ENCODE measurements at places on chromosomes 3 and 15. TPM values are rescaled to one million over a fixed set of nuclear protein-coding genes. Genes with fewer than 3 reads are reported as not detected.

The CCR8 gene
- not detected for total RNA-seq

DNA sequence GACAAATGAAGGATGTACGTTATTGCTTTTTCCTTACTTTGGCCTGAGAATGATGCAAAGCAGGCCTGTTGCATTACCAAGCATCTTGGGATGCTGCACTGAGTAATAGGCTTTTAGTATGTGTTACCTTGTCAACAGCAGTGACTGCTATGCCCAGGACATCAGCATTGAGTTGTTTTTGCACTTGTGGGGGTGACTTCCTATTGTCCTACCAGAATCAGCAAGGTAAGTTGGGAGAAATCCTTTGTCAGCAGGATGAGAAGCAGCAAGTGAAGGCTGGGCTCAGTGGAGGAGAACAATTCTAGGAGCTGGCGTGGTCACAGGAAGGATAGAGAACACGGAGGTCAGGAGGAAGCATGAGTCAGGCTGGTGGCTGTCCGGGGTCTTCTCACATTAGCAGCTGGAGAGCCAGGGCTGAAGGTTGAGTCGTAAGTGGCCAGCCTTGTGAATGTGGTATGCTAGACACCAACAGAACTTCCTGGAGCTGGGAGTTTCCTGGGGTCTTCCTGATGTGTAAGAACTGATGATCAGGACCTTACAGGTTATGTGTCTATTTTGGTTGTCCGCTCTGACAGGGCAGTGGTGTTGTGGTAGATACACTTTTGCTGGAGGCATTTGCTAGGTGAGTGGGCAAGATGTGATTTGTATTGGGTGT is 142.7 kb downstream of the FNDC3B start:
- H3K4me3 ChIP-seq: no peak overlapping the region
- peaks cover 4% of the 10 kb centered on the region for H3K4me1 ChIP-seq
- no peak for DNase-seq
- H3K27me3 ChIP-seq: no peaks in the 10 kb centered on the region
- H3K36me3 ChIP-seq: no peaks in the 10 kb centered on the region
- H3K27ac ChIP-seq: no peak overlapping the region

The FGF7 gene
- 10.4 TPM for total RNA-seq

The SLC35G2 gene
- 36.4 TPM for total RNA-seq

GRCh38 chr15:100931143-100931890 is 12.2 kb downstream of the LRRK1 start:
- no peaks in the 10 kb centered on the region for H3K36me3 ChIP-seq
- H3K4me3 ChIP-seq: no peak overlapping the region
- no peaks in the 10 kb centered on the region for H3K4me1 ChIP-seq
- no peak overlapping the region for H3K27ac ChIP-seq

- no peaks in the 10 kb centered on the region for H3K27me3 ChIP-seq
- no peak overlapping the region for H3K27ac ChIP-seq
- no peak for DNase-seq
- H3K4me1 ChIP-seq: no peaks in the 10 kb centered on the region
- no peak overlapping the region for H3K4me3 ChIP-seq
- H3K36me3 ChIP-seq: no peaks in the 10 kb centered on the region
Observed at GRCh38 chr3:152199102-152199840, 69.5 kb upstream of the MBNL1 start.

- H3K27me3 ChIP-seq: no peaks in the 10 kb centered on the region
- no peaks in the 10 kb centered on the region for H3K36me3 ChIP-seq
- no peak overlapping the region for H3K27ac ChIP-seq
- DNase-seq: no peak
- H3K4me3 ChIP-seq: no peak overlapping the region
- no peaks in the 10 kb centered on the region for H3K4me1 ChIP-seq
Observed at GRCh38 chr15:34609102-34610057, 25.9 kb upstream of the GOLGA8B start.

The CLEC3B gene
- total RNA-seq: 101 TPM

The TF gene
- 333 TPM for total RNA-seq

GRCh38 chr3:36729204-36730056 is 34.9 kb downstream of the DCLK3 start:
- no peaks in the 10 kb centered on the region for H3K27me3 ChIP-seq
- H3K27ac ChIP-seq: no peak overlapping the region
- H3K36me3 ChIP-seq: no peaks in the 10 kb centered on the region
- peak; percentile 47 for DNase-seq
- H3K4me1 ChIP-seq: no peaks in the 10 kb centered on the region

DNA sequence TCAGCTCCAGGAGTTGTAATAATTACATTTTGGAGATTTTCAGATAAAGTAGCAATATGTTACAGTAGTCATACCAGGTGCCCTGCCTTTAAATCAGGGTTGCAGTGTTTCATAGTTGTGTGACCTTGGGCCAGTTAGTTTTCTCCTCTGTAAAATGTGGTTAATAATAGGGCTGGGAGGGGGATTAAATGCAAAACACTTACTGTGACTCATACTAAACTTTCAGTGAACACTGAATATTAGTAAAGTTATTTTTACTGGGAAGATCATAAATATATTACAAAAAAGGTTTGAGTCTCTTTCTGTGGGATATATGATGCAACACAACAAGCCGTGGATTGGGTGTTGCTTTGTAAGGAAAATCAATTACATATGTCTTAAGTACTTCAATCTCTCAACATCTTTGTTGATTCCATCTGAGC is 1.1 kb upstream of the EBLN2 start:
- no peaks in the 10 kb centered on the region for H3K27me3 ChIP-seq
- no peak for DNase-seq
- H3K36me3 ChIP-seq: peaks cover 2% of the 10 kb centered on the region
- H3K4me1 ChIP-seq: no peaks in the 10 kb centered on the region

DNA sequence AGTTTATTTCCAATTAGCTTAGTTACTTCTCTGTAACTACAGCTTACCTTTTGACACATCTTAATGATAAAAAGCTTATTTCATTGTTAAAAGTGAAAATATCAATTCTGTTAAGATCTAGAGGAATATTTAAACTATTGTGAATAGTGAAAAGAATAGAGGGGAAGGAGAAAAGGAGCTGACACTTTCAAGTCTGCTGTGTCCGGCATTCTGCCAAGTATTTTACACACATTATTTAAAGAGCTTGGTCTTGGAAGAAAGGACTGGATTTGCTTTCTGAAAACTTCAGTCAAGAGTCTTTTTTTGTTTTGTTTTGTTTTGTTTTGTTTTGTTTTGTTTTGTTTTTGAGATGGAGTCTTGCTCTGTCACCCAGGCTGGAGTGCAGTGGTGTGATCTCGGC is 34.8 kb downstream of the CCDC80 start:
- H3K27ac ChIP-seq: peak overlapping the region; percentile 82
- H3K4me3 ChIP-seq: no peak overlapping the region
- no peaks in the 10 kb centered on the region for H3K27me3 ChIP-seq
- no peaks in the 10 kb centered on the region for H3K36me3 ChIP-seq

The PYDC2 gene
- not detected for total RNA-seq

DNA sequence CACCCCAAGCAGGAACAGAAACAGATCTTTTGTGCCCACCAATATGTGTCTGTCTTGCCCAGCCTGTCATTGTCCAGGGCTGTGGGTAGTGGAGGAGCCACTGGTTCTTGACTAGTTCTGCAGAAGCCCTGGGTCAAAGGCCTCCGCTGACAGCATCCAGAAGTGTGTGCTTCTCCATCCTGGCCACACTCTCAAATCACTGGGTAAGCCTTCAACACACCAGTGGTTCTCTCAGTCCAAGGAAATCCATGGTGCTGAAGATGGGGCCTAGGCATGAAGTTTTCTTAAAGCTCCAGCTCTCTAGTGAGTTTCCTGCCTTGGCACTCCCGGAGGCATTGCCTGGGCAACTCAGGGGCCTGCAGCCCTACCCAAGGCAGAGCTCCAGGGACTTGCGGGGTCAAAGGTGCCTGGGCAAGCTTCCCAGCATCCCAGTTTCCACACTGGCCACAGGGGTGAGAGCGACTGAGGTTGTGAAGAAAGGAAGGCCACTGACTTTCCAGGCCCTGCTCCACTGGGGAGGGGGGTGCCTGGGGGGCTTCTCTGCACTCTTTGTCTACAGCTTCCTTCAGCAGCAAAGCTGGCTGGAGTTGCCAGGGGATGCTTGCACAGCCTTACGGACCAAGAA is 37.9 kb upstream of the RPL32 start:
- no peaks in the 10 kb centered on the region for H3K27me3 ChIP-seq
- H3K36me3 ChIP-seq: no peaks in the 10 kb centered on the region
- H3K4me3 ChIP-seq: no peak overlapping the region
- peak overlapping the region; percentile 25 for H3K27ac ChIP-seq
- peak; percentile 77 for DNase-seq
- peaks cover 43% of the 10 kb centered on the region for H3K4me1 ChIP-seq

- H3K27ac ChIP-seq: no peak overlapping the region
- H3K4me3 ChIP-seq: no peak overlapping the region
- H3K36me3 ChIP-seq: no peaks in the 10 kb centered on the region
- no peaks in the 10 kb centered on the region for H3K27me3 ChIP-seq
- H3K4me1 ChIP-seq: peaks cover 6% of the 10 kb centered on the region
- no peak for DNase-seq
Observed at GRCh38 chr15:63232405-63232804, 43.0 kb downstream of the RAB8B start.

The CEP97 gene
- 52.0 TPM for total RNA-seq

GRCh38 chr3:50210510-50211367 is 5.7 kb downstream of the SLC38A3 start:
- H3K4me3 ChIP-seq: no peak overlapping the region
- DNase-seq: no peak
- no peak overlapping the region for H3K27ac ChIP-seq
- H3K27me3 ChIP-seq: peaks cover 3% of the 10 kb centered on the region

DNA sequence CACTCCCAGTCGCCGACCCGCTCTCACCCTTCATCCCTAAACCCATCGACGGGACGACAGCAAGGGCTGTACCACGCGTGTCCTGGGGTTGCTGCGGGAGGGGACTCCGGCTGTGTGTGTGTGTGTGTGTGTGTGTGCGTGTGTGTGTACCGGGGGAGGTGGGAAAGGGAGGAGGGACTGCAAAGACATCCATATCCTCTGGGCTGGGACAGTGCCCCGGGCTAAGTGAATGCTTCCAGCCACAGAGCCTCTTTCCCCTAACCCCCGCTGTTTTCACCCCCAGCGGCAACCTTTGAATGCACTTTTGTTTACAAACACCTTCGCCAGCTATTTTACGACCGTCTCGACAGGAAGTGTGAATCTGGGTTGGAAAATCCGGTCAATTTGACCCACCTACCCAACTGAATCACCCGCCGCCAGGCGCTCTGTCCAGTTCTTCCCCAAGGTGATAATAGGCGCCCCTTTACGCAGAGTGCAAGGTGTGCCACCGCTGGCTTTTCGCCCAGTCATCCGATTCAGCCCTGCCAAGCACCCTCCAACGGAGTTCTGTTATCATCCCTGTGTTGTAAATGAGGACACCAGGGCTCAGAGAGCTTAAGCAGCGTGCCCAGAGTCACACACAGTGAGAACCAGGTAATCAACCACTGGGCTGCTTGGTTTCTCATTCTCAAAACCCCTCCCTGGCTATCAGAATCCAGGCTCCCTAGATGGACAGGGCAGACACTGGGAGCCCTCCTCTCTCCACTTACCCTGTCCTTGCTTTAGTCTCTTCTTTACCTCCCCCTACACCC is 739 bp upstream of the AMOTL2 start:
- H3K4me1 ChIP-seq: peaks cover 45% of the 10 kb centered on the region
- H3K27me3 ChIP-seq: no peaks in the 10 kb centered on the region
- DNase-seq: no peak
- H3K36me3 ChIP-seq: peaks cover 14% of the 10 kb centered on the region

The MYRIP gene
- 12.5 TPM for total RNA-seq

The ACTC1 gene
- total RNA-seq: 2.0 TPM

- H3K4me3 ChIP-seq: peak overlapping the region; percentile 69
- H3K27ac ChIP-seq: peak overlapping the region; percentile 82
- DNase-seq: no peak
- H3K27me3 ChIP-seq: peaks cover 15% of the 10 kb centered on the region
- no peaks in the 10 kb centered on the region for H3K36me3 ChIP-seq
Observed at GRCh38 chr3:86991482-86991815, 500 bp upstream of the VGLL3 start.

DNA sequence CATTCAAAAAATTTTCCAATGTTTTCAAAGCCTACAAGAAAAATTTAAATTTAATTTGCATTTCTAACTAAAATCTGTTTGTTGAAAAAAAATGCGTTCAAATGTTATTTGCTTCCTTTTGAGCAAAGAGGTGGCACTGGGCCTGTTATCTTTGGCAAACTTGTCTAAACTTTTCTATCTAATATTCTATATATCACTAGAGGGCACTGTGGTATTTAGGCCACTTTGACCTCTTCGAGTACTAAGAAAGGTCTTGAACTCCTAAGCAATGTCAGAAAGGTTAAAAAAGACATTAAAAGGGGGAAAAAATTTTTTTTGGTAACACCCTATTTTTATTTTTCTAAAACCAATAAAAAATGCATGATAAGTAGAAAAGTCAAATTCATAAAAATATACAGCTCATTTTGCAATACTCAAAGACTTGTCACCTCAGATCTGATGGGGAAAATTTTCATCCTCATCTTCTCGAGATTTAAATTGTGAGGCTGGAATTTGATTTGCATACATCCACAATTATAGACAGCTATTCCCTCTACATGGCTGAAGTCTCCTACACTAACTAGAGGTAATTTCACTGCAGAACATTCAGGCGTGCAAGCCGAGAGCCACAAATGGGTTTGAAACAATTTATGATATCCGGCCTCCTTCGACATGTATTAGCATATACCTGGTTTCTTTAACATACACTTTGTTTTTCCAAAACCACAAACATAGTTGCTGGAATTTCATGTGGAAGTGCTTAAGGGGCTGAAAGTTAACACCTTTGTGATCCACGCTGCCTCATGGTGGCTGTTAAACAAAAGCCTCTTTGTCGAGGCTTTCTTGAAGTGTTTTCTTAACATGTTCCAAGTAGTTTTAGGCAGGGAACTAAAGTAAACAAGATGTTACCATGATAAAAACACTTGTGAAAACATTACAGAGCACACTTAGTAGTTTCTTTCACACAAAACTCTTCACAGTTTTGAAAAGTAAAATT is 576.4 kb downstream of the FOXP1 start:
- no peaks in the 10 kb centered on the region for H3K27me3 ChIP-seq
- H3K36me3 ChIP-seq: no peaks in the 10 kb centered on the region
- DNase-seq: no peak
- no peaks in the 10 kb centered on the region for H3K4me1 ChIP-seq

- H3K27ac ChIP-seq: no peak overlapping the region
- H3K4me1 ChIP-seq: peaks cover 2% of the 10 kb centered on the region
- no peak overlapping the region for H3K4me3 ChIP-seq
- H3K36me3 ChIP-seq: no peaks in the 10 kb centered on the region
Observed at GRCh38 chr3:4993276-4994143, 14.3 kb downstream of the BHLHE40 start.

The GPR62 gene
- 1.2 TPM for total RNA-seq

DNA sequence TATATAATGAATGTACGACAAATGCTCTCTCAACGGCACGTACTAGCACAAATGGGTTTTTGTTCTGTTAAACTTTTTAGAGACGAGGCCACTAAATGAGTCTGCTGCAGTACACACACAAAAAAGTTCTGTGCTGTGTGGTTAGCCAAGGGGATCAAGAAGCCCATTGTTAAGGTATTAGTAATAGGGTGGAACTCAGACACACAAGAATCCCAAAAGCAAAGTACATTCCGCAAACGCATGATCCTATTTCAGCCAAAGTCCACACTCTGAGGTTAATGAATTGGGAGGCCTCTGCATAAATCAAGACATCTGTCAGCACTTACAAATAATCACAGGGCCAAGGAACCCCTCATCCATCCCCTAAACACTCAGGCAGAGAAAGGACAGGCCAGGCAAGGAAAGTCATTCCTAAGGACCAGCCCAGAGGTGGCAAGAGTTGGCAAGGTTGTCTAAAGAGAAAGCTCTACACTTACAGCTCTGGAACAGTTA is 12.1 kb downstream of the OSBPL10 start:
- no peaks in the 10 kb centered on the region for H3K4me1 ChIP-seq
- H3K27me3 ChIP-seq: no peaks in the 10 kb centered on the region
- DNase-seq: no peak
- no peak overlapping the region for H3K27ac ChIP-seq
- no peak overlapping the region for H3K4me3 ChIP-seq

GRCh38 chr3:112931736-112932521 is 43.0 kb downstream of the CD200R1 start:
- DNase-seq: no peak
- H3K27me3 ChIP-seq: no peaks in the 10 kb centered on the region
- H3K4me1 ChIP-seq: no peaks in the 10 kb centered on the region
- H3K4me3 ChIP-seq: no peak overlapping the region
